NCI-H524 treated with DMSO at 0.1 percent for 48 hours (cell line): ENCODE measurements at places on chromosomes 3 and 15.

DNA sequence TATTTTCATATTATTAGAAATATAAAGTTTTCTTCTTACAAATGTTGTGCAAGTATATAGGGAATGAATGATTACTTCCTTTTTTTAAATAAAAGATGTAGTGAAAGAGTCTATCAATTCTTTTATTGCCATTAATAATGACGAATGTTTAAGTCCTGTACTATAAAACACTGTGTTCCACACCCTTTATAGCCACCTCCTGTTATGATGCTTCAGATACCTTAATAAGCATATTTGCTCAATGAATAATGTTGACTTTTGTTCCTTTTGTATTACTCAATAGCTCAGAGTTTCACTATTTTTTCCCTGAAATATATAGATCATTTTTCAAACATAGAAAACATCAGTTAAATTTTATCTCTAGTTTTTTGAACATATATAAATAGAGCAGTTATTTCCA is 378.2 kb upstream of the THBS1 start:
- DNase-seq: no peak

GRCh38 chr15:40006646-40007045 is 32.3 kb downstream of the SRP14 start:
- no peak for DNase-seq

DNA sequence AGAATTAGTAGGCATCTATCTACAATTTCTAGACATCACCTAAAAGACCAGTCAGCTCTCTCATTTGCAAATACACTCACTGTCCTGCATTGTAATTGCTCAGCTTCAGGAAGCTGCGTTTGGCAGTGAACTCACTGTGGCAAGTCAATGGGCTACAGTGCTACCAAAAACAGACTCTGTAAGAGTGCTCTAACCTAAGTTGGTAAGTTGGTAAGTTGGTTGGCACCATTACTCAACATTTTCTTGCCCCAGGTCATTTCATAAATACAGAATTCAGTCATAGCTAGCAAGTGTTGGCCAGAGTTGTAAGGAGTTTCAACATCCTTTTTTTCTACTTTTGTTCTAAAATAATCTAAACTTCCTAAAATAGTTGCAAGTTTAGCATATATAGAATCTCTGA is 466.3 kb downstream of the NAALADL2 start:
- no peak for DNase-seq

- peak; percentile 45 for DNase-seq
These were observed 76.2 kb upstream of the HERC1 start for GRCh38 chr15:63909819-63910437.

- no peak for DNase-seq
These were observed 41.4 kb downstream of the EOMES start for GRCh38 chr3:27680517-27681246.

GRCh38 chr15:85541744-85542143 is 161.3 kb downstream of the AKAP13 start:
- DNase-seq: no peak

DNA sequence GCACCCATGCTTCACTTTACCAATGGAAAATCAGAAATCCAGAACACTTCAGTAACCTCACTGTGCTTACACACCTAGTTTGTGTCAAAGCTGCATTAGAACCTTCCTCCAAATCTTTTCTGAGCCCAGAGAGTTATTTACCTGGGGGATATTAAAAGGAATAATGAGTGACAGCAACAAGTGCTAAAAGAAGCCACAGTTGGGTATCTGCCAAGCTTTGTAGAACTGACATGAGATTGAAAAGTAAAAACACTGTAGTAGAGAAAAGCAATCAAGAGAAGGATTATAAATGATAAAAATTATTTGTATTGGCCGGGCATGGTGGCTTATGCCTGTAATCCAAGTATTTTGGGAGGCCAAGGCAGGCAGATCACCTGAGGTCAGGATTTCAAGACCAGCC is 8.8 kb upstream of the TBC1D23 start:
- no peak for DNase-seq

GRCh38 chr3:62134061-62134496 is 239.3 kb downstream of the FEZF2 start:
- no peak for DNase-seq

GRCh38 chr15:83612226-83612625 is 41.7 kb upstream of the ADAMTSL3 start:
- DNase-seq: no peak

- no peak for DNase-seq
These were observed 130.1 kb downstream of the SRGAP3 start for GRCh38 chr3:9119331-9119730.

GRCh38 chr15:30923429-30923828 is 19.7 kb downstream of the FAN1 start:
- no peak for DNase-seq

DNA sequence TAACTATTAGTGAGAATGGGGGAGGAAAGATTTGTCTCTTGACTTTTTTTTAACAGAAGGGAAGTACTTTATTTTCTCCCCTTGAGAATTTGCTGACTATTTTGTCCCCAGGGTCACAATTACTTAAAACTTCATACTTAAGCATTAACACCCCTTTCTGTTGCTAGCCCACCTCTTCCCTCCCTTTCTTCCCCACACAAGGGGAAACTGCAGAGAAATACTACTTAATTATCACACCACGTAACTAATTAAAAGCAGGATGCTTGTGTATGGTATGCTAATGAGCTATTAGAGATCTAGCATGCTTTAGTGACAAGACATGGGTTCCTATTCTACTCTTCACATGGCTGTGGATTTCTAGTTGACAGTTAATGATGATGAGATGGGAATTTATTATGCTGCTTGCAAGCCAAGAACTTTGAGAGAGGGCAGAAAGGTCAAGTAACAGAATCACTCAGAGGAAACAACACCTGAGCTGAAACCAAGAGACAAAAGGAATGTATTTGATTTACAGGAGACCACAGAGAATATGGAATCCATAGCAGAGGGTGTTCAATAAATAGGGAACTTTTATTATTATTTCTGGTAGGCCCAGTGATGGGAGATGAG is 179.2 kb downstream of the LSAMP start:
- no peak for DNase-seq

GRCh38 chr15:70212963-70213315 is 115.2 kb upstream of the TLE3 start:
- DNase-seq: no peak

- no peak for DNase-seq
These were observed 2.9 kb downstream of the SCN5A start for GRCh38 chr3:38646630-38647029.

DNA sequence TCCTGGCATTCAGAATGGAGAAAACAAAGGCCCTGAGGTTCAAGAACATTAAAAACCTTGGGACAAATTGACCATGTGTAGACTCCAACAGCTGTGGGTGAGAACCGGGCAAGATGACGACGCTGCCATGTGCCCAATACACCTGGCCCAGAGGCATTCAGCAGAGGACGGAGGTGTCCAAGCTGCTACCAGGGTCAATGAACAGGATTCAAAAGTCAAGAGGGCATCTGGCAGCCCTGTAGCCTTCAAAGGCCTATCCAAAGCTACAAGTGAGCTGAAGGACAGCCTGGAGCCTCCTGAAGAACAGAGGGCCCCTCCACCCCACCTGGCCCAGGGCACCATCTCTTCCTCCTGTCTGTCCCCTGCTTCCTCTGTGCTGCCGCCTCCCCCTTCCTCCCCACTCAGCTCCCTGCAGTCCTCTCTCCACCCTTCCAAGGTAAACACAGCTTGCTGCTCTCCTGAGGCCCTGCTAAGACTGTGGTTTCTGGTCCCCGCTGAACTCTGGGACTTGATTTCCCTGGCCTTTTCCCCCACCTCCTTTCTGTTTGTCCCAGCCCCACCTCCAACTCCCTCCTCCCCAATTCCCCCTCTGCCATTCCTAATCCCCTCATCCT is 57.5 kb downstream of the HMCES start:
- no peak for DNase-seq

- DNase-seq: no peak
These were observed 17.5 kb upstream of the BCHE start for GRCh38 chr3:165854696-165855095.

DNA sequence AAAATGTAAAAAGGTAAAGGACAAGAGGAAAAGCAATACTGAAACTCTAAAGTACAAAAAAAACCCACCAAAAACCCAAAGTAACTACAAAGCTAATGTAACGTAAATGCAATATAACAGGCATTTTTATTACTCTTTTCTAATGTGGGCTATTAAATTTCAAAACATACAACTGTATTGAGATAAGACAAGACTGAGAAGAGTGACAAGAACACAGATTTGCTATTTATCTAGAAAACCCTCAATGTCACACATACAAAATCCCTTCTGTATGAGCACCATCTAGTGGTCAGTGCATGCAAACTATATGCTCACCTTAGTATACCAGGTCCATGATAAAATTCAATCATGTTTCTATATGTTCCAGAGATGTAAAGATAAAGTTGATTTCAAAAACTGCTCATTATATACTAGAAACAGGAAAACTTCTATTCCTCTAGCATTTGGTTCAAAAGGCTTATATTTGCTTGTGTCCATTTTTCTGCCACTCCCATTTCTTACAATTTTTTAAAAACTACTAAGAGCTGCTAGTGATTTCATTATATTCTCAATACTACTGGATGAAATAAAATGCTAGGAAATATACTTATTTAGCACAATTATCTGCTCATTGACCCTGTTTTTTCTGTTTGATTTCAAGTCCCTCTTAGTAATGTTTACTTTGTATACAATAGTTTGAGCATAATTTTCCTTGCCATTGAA is 111.4 kb downstream of the DLG1 start:
- DNase-seq: peak; percentile 4

DNA sequence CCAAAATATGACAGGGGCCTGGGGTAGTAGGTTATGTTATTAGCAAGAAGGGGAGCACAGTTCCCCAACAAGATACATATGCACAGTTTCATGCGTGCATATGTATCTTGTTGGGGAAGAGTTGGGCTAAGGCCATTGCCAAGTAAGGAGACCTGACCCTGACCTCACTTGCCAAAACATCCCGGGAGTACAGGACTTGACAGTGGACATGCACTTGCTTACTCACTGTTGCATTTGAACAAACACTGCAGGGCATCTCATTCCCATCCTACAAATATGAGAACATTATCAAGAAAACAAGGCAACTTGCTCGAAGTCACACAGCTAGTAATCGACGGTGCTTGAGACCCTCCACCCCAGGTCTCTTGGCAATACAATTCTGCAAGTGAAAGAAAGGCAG is 4.8 kb upstream of the CAMP start:
- no peak for DNase-seq

GRCh38 chr15:59140422-59141226 is 35.7 kb downstream of the CCNB2 start:
- DNase-seq: no peak

DNA sequence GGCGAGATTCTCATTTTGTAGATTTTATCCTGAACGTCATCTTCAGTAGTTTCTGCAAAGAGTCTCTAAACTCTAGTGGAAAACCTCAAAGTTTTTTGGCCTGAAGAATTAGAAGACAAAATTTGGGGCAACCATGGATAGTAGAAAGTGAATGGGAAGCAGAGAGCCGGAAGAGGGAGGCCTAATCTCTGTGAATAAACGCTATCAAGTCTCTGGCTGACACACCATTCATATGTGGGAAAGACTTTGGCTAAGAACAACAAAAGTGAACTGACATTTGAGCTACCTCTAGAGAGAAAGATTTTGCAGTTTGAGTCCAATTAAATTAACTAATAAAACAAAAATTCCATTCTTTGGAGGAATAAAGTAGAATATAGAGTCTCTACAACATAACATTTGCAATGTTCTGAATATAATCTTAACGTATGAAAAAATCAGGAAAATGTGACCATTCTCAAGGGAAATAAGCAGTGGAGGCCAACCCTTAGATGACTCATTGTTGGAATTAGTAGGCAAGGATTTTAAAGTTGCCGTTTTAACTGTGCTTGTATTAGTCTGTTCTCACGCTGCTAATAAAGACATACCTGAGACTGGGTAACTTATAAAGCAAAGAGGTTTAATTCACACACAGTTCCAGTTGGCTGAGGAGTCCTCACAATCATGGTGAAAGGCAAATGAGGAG is 184.6 kb downstream of the C3orf38 start:
- DNase-seq: no peak

DNA sequence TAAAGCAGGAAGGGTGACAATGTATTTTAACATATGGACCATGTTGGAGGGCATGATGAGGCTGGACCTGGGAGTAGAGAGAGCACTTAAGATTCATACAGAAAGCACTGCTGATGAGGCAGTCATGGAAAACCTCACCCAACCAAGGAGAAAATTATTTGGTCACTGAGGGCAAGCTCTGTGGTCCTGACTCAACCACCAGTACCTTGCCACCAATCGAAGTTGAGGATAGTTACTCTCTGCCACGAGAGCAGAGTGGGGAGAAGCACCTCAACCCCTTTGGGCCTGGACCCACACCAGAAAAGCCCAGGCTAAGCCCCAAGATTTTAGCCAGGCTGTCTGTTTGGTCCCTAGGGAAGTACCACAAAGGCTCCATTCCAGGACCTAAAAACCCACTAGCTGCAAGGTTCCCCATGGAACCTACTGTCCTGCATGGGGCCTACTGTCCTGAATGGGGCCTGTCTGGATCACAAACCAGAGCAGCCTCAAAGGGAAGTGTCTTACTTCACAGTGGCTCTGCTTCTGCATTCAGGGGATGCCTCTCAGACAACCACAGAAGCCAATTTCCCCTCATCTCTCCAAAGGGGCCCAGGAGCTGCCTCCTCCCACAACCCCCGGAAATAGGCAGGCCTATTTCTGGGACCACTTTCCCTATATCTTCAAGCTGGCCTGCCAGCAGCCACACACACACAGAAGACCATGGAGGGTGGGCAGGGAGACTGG is 4.2 kb downstream of the CCDC71 start:
- no peak for DNase-seq

GRCh38 chr15:80174017-80174746 is 21.4 kb downstream of the FAH start:
- DNase-seq: no peak

- DNase-seq: no peak
These were observed 25.6 kb downstream of the TMEM207 start for GRCh38 chr3:190424108-190424477.

DNA sequence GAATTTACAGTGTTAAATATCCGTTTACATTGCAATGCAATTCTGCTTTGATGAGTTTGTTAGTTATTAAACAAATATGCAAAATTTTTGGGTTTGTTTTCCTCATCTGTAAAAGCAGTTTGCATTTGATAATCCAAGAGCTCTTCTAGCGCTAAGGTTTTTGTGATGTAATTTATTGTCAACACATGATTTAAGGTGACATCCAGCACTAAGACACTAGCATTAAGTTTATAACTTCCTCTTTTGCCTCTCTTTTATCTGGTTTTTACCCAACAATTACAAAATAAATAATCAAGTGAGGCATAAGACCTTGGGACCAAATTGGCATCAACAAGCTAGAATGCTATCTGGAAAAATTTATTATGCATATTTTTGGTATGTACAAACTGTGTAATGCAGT is 969 bp upstream of the DNAJC19 start:
- no peak for DNase-seq

- no peak for DNase-seq
These were observed 1.4 kb downstream of the SETD5 start for GRCh38 chr3:9398700-9399336.

GRCh38 chr3:115626721-115627120 is 3.4 kb downstream of the GAP43 start:
- DNase-seq: no peak

- no peak for DNase-seq
These were observed 8.7 kb downstream of the ESYT3 start for GRCh38 chr3:138443091-138443490.
